Thoracic aorta (tissue), 2 donors: ENCODE measurements at places on chromosomes 3 and 15. TPM values are rescaled to one million over a fixed set of nuclear protein-coding genes. Genes with fewer than 3 reads are reported as not detected.
A peak's percentile ranks its signal among the peaks of the same experiment; 100 is the strongest.

- no peak overlapping the region for H3K27ac ChIP-seq
- no peak overlapping the region for H3K4me3 ChIP-seq
- H3K27me3 ChIP-seq, result no peaks in the 10 kb centered on the region
- H3K36me3 ChIP-seq, result no peaks in the 10 kb centered on the region
- DNase-seq, result no peak
- no peaks in the 10 kb centered on the region for H3K4me1 ChIP-seq
Observed at GRCh38 chr15:80609512-80609946, 85.6 kb upstream of the ABHD17C start.

- peak overlapping the region; percentile 3 for H3K4me3 ChIP-seq
- peaks cover 66% of the 10 kb centered on the region for H3K4me1 ChIP-seq
- H3K36me3 ChIP-seq, result no peaks in the 10 kb centered on the region
Observed at GRCh38 chr3:71210257-71211007, 373.1 kb downstream of the FOXP1 start.

DNA sequence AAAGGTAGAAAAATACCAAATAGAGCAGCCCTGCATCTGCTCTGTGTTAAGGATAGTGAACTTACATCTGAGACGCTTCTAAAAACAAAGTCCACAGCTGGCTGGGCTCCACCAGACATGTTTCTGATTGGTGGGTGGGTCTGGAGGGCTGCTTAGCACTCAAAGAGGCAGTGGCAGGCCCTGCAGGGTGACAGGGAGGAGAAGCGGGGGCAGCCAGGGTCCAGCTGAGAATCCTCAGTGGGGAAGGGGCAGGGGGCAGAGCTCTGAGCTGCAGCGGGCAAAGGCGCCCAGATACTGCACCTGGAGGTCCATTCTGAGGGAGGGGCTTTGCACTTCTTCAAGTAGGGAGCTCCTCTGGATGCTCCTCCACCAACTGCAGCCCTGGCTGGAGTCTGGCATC, 28.1 kb downstream of the PRR23E start:
- no peaks in the 10 kb centered on the region for H3K27me3 ChIP-seq
- H3K27ac ChIP-seq, result no peak overlapping the region
- H3K4me3 ChIP-seq, result no peak overlapping the region
- peaks cover 18% of the 10 kb centered on the region for H3K4me1 ChIP-seq

DNA sequence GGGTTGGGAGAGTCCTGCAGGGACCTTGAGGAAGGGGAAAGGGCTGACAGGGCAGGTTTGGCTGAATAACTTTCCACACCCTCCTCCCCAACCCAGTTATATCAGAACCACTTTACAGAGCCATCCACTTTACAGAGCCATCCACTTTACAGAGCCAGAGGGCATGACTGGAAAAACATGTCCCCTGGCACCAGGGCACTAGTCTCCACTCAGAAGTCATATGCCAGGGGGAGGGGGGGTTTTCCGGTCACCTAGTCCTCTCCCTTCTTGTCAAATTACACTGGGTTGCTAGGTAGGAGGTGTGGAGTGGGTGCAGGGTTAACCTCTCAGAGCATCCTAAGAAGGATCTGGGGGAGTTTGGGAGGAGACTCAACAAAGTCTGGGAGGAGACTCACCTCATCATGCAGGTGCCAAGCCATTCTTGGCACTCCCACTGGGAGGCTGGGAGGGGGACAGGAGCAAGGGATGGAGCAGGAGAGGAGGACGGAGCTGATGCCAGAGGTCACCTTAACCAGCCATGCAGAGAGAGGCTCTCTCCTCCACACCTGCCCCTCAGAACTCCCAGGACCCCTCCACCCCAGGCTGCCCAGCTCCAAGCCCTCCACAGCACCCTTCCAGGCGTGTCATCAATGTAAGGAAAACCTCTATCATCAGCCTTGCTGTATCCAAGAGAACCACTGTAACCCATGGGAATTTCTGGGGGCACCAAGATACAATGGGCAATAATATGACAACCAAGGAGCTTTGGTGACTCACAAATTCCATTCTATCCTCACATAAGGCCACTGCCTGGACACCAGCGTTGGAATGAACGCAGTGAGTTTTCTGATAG, 1.7 kb downstream of the LRRC2 start:
- no peak overlapping the region for H3K27ac ChIP-seq
- DNase-seq, result no peak
- peaks cover 6% of the 10 kb centered on the region for H3K4me1 ChIP-seq
- H3K4me3 ChIP-seq, result no peak overlapping the region
- no peaks in the 10 kb centered on the region for H3K36me3 ChIP-seq

- peak overlapping the region; percentile 34 for H3K4me3 ChIP-seq
- H3K36me3 ChIP-seq, result no peaks in the 10 kb centered on the region
- peaks cover 78% of the 10 kb centered on the region for H3K4me1 ChIP-seq
- no peaks in the 10 kb centered on the region for H3K27me3 ChIP-seq
Observed at GRCh38 chr3:172279191-172279640, 169.0 kb downstream of the GHSR start.

DNA sequence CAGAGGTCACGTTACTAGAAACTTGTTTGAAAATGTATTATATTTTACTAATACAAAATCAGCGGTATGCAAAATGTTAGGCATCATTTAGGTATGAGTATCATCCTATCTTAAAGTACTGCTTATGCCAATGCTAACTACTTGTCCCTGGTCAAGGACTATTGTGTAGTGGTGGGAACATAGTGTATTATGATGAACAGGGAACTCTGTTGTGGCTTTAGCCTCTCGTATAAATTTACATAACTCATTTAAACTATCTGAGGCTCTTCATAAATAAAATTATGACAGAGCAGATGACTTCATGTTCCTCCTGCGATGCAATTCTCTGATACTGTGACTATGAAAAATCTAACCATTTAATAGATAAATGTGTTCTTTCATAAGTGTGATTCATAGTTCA, 451.9 kb downstream of the NLGN1 start:
- H3K4me3 ChIP-seq, result no peak overlapping the region
- no peaks in the 10 kb centered on the region for H3K36me3 ChIP-seq
- no peak for DNase-seq
- H3K4me1 ChIP-seq, result no peaks in the 10 kb centered on the region

- no peaks in the 10 kb centered on the region for H3K4me1 ChIP-seq
- H3K4me3 ChIP-seq, result no peak overlapping the region
- H3K27me3 ChIP-seq, result no peaks in the 10 kb centered on the region
- no peak overlapping the region for H3K27ac ChIP-seq
Observed at GRCh38 chr3:158347966-158348365, 223.0 kb upstream of the MLF1 start.

GRCh38 chr3:113968986-113969385, 21.2 kb downstream of the ZDHHC23 start:
- no peak overlapping the region for H3K4me3 ChIP-seq
- H3K4me1 ChIP-seq, result no peaks in the 10 kb centered on the region
- H3K27me3 ChIP-seq, result no peaks in the 10 kb centered on the region
- no peak overlapping the region for H3K27ac ChIP-seq

DNA sequence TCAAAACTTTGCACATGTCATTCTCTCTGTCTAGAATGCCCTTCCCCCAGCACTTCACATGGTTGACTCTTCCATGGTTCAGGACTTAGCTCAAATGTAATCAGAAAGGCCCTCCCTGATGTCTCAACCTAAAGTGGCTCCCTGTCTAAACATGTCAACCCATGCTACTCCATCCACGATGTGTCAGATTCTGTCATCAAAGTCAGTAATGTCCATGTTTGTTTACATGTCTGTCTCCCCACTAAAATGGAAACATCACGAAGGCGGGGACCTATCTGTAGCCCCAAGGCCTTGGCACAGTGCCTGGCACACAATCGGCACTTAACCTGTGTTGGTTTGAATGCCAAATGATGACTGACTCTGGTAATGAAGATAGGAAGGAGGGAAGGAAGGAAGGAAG, 20.8 kb upstream of the SNTN start:
- H3K36me3 ChIP-seq, result no peaks in the 10 kb centered on the region
- no peak overlapping the region for H3K27ac ChIP-seq
- no peak overlapping the region for H3K4me3 ChIP-seq
- no peaks in the 10 kb centered on the region for H3K4me1 ChIP-seq
- no peaks in the 10 kb centered on the region for H3K27me3 ChIP-seq
- DNase-seq, result no peak

DNA sequence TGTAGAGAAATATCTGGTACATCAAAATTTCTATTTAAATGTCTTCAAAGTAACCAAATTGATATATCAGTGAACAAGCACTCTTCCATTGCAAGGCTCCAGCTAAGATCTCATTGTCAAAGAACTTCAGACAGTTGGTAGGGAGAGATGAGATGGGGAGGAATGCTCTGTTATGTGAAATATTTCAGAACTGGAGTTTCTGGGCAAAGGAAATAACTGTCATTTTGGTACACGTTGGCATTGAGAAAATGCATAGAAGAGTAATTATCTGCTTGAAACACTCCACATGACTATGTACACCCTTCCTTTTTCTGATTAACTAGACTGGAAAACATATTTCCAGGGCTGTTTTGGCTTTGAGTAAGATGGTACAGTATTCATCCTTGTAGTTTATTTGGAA, 297.5 kb upstream of the RASGRP1 start:
- no peaks in the 10 kb centered on the region for H3K36me3 ChIP-seq
- no peak overlapping the region for H3K27ac ChIP-seq
- H3K27me3 ChIP-seq, result no peaks in the 10 kb centered on the region
- no peak for DNase-seq
- H3K4me1 ChIP-seq, result no peaks in the 10 kb centered on the region
- H3K4me3 ChIP-seq, result no peak overlapping the region

DNA sequence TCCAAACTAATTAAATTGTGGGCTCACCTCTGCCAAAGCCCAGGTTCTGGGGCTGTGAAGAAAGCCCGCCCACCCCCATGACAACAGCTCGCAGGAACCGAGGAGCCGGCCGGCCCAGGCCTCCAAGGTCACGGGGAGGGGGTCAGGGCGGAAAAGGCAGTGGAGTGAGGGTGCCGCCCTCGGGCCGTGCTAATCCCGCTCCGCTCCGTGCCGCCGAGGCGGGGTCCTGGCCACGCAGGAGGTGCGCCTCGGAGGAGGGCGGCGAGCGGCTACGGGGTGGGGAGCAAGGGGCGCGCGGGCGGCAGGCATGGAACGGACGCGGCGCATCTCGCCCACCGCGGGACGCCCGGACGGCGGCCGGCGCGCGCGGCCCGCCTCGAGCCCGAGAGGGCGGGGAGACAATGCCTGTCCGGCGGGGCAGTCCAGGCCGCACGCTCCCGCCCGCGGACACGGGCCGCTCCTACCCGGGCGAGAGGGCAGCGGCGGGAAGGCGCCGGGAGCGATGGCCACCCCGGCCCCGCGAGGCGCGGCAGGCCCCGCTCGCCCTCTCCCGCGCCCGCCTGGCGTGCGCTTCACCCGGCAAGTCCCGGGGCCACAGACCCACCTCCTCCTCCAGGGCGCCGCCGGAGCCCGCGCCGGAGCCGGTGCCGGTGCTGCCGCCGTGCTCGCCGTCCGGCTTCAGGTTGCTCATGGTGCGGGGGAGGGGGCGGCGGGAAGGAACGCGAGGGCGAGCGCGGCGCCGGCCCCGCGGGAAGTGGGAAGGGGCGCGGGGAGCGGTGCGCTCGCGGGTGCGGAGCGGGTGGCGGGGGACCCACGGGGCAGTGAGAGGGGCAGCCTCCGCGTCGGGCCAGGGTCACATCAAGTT, 528 bp downstream of the RBPMS2 start:
- peak overlapping the region; percentile 81 for H3K4me3 ChIP-seq
- no peak overlapping the region for H3K27ac ChIP-seq
- H3K36me3 ChIP-seq, result no peaks in the 10 kb centered on the region
- H3K27me3 ChIP-seq, result no peaks in the 10 kb centered on the region

DNA sequence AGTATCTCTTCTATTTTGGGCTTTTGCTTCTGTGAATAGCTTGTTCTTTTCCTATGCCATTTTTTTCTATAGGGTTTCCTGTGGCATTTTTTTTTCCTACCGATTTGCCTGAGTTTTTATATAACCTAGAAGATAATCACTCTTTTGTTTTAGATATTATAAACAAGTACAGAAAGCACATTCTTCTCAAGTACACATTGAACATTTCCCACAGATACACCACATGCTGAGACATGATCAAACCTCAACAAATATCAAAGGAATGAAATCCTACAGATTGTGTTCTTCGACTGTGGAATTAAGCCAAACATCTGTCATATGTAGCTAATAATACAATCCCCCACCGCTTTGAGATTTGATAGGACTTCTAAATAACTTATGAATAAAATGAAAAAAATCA, 9.1 kb upstream of the FEM1B start:
- H3K27ac ChIP-seq, result no peak overlapping the region
- H3K4me3 ChIP-seq, result no peak overlapping the region
- peaks cover 13% of the 10 kb centered on the region for H3K4me1 ChIP-seq

DNA sequence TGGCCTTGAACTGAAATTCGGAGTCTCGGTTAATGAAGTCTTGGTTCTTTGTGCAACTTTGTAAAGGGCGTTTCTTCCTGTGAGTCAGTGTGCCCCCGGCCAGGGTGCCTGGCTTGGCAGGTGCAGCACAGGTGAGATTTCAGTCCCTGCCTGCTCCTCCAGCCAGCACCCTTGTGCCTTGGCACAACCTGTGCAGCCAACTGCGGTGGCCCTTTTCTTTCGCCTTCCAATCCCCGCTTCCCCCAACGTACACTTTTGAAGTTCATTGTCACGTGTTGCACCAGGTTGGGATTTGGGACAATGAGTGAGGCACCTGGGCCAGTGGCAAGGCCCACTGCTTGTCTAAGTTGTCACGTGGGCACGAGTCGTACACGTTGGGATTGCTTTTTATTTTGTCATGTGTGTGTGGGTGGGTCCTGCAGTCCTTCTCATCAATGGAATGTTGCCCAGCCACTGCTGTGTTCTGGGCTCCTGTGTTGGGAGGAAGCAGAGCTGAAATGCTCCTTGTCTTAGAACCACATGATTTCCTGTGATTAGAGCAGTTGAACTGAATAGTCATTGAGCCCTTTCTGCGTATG, 242.9 kb upstream of the BHLHE40 start:
- H3K36me3 ChIP-seq, result peaks cover 14% of the 10 kb centered on the region
- H3K4me3 ChIP-seq, result no peak overlapping the region
- no peaks in the 10 kb centered on the region for H3K27me3 ChIP-seq

DNA sequence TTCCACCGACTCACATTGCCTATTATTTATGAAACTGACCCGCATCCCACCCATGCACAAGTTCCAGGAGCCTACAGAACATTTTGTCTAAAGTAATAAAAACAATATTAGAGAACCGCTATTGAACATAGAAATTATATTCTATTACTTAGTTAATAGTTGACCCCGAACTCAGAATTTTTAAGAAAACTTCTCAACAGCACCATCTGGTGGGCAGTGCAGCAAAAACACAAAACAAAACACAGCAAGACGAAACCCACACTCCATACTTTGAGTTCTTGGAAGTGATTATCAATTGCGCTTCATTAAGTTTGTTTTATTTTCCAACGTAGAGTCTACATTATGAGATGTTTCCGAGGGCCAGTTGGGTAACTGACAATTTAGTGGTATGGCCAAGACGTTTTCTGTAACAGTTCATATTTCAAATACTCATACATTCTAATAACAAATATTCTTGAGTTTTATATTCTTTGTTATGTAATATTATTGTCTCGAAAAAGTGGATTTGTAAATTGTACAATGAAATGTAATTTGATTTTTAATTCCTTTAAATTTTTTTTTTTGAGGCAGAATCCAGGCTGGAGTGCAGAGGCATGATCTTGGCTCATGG, 24.0 kb upstream of the C3orf70 start:
- H3K27me3 ChIP-seq, result no peaks in the 10 kb centered on the region
- H3K4me3 ChIP-seq, result no peak overlapping the region
- no peak overlapping the region for H3K27ac ChIP-seq
- H3K4me1 ChIP-seq, result no peaks in the 10 kb centered on the region
- no peaks in the 10 kb centered on the region for H3K36me3 ChIP-seq

The CYP19A1 gene
- 0.54 TPM for total RNA-seq

The LMAN1L gene
- not detected for total RNA-seq

The CCR4 gene
- 0.56 TPM for total RNA-seq

The C3orf49 gene
- total RNA-seq, result not detected

The SPINK8 gene
- not detected for total RNA-seq

The MRPL46 gene
- total RNA-seq, result 3.9 TPM

The GOLGA8J gene
- total RNA-seq, result 1.2 TPM

The ISL2 gene
- total RNA-seq, result not detected

The RHOA gene
- 630 TPM for total RNA-seq

The RASGRP1 gene
- total RNA-seq, result 1.6 TPM

The DRD3 gene
- total RNA-seq, result not detected

The INSYN1 gene
- 10.6 TPM for total RNA-seq
